ENCODE measurements at places on chromosomes 4 and X.

DNA sequence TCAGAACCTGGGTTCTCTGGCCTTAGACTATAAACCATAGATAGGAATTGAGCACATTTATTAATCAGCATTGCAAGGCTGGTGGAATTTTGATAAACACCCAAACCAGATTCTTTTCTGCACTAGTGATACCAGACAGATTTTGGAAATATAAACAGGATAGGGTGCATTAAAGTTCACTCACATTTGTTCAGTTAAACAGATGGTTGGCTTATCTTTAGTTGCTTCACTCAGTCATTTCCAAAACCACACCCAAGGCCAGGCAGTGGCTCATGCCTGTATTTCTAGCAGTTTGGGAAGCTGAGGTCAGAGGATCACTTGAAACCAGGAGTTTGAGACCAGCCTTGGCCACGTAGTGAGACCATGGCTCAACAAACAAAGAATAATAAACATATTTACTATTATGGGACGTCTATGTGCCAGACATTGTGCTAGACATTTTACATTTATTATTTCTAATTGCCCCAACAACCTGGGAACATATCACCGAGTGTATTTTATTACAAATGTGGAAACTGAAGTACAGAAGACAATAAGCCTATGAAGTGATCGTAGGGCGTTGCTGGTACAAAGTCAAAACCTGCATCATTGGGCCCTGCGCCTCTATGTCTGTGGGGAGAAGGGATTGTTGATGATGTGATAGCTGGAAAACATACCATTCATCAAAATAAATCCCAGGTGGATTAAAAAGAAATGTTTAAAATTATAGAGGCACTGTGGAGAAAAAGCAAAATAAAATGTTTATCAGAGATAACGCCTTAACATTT, 15.0 kb downstream of the ADD1 start:
- no peak for DNase-seq

DNA sequence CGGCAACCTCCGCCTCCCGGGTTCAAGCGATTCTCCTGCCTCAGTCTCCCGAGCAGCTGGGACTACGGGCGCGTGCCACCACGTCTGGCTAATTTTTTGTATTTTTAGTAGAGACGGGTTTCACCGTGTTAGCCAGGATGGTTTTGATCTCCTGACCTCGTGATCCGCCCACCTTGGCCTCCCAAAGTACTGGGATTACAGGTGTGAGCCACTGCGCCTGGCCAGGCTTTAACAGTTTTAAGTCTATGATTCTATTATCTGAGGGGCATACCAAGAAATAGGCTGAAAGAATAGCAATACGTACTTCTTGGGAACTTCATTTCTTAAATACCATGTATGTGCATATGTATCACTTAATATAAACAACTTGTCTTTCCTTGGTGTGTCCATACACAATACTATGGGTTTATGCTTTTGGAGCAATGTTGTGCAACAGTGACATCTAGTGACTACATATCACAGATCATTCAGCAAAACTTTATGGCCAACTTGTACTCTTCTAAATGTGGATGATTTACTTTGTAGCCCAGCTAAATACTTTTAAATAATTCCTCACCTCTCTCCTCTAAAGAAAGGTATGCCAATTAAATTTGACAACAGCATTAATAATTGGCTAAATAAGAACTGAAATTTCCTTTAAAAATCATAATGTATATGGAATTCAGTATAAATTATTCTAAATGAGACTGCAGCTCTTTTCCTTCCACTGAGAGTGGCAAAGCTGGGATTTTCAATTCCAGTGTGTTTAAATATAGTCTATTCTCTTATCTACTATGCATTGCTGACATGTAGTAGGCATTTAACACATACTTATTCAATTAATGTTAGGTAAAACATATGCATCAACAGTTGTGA, 10.4 kb downstream of the SLC9B1 start:
- DNase-seq = peak; percentile 55

- peak; percentile 18 for DNase-seq
Observed at GRCh38 chr4:82017680-82018079, 356.1 kb downstream of the HNRNPD start.

DNA sequence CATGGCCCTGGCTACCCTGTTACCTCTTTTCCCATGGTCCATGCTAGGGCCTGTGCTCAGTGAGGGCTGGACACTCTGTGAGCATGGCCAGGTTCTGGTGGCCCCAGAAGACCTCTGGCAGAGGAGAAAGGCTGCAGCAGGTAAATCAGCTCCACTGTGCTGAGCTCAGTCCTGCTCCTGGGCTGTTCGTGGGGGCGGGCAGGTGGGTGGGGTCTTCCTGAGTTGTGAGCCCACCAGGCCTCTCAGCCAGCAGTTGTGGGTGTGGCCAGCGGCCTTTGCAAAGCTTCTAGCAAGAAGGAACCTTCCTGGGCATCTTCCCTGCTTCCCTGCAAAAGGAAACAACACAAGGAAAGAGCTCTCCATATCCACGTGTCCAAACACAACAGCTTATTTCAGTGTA, 85.3 kb upstream of the STX18 start:
- DNase-seq = no peak

GRCh38 chr4:75087416-75087815, 154.5 kb downstream of the PARM1 start:
- DNase-seq = no peak

- DNase-seq = no peak
Observed at GRCh38 chr4:17232566-17233253, 279.2 kb downstream of the QDPR start.

DNA sequence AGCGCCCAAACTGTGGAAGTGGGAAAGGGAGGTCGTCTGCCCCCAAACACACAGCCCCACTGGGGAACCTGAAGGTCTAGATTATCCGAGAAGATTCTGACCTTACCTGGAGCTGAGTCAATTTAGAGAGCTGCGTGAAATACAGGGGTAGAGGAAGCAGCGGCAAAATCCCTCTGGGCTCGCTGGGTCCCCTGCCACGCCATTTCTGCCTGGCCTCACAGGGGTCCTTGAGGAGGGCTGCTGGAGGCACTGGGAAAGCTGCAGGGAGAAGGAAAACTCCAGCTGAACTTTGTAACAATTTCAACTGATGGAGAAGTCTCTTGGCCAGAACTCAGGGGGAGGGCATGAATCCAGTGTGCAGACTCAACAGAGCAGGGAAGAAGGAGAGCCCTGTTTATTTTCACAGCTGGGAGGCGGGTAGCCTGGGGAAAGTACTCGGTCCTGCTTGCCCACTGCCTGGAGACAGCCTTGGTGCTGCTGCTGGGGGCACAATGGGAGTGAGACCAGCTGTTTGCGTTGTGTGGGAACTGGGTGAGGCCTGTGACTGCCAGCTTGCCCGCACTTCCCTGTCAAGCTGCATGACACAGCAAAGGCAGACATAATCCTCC, 93.2 kb upstream of the MAPK10 start:
- DNase-seq = no peak

DNA sequence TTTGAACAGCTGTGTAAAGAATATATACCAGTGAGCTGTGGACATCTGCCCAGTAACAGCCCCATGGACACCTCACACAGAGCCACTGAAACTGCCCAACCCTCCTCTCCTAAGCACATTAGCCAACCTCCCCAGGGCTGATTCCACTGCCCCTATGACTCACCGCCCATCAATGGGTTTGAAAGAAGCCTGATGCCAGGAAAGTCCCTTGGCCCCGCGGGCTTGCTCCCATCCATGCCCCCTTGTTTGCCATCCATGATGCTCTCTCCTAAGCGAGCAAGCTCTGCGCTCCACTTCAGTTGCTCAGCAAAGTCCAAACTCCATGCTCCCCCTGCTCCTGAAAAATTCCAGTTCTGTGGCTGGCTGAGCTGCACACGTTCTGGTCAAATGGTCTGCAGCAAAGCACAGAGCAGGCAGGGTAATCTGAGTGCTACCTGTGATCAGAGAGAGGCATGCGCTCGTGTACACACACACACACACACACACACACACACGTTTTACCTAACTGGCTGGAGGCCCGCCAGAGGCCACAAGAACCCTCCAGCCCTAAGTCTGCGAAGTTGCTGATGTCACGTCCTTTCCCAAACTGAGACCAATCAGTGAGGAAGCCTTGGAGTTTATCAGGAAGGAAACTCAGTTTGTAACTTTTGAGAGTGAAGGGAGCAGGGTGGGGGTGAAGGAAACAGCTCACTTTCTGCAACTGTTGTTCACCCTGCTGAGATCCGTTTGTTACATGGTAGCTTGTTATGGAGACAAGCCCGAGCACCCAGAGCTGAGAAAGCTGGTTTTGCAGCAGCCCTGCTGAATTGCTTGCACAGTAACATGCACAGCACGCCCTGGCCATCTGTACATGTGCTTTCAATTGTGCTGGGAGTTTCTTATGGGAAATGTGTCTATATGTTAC, at the start of gene ASB9:
ASB9 (minus strand) TSS at position 466 of the 904 bp plus-strand sequence; CDS start at position 257, 209 bp downstream.
- peak; percentile 19 for DNase-seq
